K562 (cell line): ENCODE measurements at places on chromosomes 5 and 9.

DNA sequence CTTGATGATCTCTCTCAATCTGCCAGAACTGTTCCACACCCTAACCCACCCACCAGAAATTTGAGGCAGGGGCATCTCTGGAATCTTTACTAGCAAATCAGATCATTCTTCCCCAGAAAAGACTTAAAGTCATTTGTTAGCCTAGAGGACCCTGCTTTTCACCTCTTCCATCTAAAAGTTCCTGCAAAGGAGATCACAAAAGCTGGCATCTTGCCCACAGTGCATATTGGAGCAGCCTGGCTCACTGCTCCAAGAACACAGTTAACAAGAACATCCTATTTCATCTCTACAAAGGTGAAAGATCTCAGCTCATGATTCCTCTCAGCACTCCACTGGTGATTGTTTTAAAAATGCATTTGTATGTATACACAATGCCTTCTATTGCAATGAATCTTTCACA is 36.3 kb downstream of the GABRP start:
- DNase-seq, result no peak

DNA sequence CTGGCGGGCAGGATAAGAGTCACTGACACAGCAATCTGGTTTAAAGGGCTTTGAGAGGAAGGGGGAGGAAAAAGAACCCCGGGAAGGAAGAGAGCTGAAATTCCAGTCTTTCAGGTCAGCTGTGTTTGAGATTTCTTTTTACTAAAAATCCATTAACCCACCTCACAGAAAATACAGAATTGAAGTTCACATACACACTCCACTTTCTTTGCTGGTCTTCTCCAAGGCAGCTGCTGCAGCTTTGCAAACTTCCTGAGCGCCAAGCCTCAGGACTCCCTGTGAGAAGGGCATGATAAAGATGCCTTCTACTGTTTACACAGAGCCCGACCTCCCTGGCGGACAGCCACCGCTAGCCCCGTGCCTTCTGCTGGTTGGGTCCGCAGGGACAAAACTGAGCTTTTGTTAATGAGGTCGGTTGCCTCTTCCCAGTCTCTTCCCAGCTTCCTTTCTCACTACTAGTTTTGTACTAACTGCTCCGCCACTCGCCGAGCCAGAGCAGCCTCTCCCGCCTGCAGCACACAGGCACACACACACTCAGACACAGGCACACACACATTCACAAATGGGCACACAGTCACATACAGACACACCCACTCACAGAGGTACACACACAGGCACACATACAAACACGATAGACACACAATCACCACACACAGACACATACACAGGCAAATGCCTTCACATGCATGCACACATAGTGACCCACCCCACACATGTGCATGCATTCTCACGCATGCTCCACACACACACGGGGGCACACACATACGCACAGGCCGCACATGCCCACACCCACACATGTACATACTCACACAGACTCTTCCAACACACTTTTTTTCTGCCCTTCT is at the start of gene FREM1:
Gene FREM1 (minus strand): TSS at position 468 of the 845 bp plus-strand sequence. CDS start 41,451 bp downstream, outside the sequence.
- DNase-seq, result peak; percentile 22

GRCh38 chr9:4097515-4097914 is 202.4 kb downstream of the GLIS3 start:
- no peak for DNase-seq

DNA sequence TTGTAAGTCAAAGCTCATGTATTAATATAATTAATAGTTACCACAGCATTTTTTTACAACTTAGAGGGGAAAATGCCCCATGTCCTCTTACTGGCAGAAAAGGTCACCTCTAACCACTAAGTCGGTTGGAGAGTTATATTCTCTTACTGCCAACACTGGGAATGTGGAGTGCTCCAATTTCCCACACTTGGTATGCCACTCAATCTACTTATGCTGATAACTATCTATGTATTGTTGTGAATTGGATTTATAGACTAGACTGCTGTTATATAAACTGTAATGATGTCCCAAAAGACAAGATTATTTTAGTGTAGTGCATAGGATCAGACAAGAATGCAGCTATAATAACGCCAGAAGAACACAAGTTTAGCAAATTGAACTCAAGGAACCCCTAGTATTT is 2385.2 kb upstream of the C9orf72 start:
- no peak for DNase-seq

DNA sequence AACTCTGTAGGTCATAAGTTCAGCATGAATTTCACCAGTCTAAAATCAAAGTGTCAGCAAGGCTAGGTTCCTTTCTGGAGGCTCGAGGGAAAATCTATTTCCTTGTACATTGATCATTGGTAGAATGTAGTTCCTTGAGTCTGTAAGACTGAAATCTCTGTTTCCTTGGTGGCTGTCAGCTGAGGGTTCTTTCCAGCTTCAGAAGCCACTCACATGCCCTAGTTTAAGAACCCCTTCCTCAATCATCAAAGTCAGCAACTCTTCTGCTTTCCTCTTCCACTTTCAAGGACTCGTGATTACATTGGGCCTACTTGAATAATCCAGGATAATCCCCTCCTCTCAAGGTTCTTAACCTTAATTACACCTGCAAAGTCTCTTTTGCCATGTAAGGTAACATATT is 4.9 kb upstream of the SCAMP1 start:
- DNase-seq, result no peak

DNA sequence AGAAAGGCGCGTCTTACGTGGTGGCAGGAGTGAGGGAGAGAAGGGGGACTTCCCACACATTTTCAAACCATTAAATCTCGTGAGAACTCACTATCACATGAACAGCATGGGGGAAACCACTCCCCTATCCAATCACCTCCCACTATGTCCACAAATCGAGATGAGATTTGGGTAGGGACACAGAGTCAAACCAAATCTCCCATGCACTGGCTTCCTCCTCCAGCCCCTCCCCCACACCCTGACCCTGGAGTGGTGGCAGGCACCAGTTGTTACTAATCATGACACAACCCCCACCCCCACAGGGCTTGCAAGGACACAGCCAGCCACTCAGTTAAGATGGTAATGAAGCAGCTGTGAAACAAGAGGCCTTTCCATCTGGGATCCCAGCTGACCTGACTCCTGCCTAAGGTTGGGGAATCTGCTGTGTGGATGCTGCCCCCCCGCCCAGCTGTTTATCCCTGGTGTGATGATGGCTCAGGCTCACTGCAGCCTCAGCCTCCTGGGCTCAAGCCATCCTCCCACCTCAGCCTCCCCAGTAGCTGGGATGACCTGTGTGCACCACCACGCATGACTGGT is 57.1 kb upstream of the FUBP3 start:
- DNase-seq, result peak; percentile 55

- DNase-seq, result peak; percentile 24
These were observed 16.2 kb downstream of the PGGT1B start for GRCh38 chr5:115246361-115246991.

GRCh38 chr5:154767576-154767975 is 12.4 kb downstream of the LARP1 start:
- DNase-seq, result no peak

GRCh38 chr5:173780235-173781234 is 107.6 kb upstream of the CPEB4 start:
- no peak for DNase-seq

DNA sequence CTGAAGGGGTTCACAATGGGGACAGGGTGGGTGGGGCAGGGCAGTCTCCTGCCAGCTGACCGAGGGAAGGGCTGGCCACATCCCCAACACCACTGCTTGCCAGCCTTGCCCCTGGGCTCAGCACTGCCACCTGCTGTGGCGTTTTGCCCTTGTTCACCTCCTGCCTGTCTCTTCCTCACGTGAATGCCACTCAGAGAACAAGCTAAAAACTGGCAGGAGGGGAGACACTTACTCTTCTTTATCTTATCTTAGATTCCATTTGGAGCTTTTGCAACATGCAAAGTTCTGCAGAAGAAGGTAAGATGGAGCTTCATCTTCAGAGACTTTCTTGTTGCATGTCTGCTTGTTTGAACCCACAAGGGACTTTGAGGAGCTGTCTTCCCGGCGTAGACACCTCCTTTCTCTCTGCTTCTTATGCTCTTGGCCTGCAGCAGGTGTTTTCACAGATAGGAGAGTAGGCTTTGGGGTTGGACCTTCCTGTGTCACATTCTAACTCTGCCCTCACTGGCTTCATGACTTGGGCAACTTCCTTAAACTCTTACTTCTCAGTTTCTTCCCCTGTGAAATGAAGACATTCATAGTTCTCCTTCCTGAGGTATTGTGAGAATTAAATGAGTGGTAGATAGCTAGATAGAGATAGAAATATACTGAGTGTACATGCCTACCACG is 4.1 kb downstream of the LRSAM1 start:
- DNase-seq, result no peak

GRCh38 chr5:110873773-110874437 is 135.1 kb downstream of the SLC25A46 start:
- no peak for DNase-seq

DNA sequence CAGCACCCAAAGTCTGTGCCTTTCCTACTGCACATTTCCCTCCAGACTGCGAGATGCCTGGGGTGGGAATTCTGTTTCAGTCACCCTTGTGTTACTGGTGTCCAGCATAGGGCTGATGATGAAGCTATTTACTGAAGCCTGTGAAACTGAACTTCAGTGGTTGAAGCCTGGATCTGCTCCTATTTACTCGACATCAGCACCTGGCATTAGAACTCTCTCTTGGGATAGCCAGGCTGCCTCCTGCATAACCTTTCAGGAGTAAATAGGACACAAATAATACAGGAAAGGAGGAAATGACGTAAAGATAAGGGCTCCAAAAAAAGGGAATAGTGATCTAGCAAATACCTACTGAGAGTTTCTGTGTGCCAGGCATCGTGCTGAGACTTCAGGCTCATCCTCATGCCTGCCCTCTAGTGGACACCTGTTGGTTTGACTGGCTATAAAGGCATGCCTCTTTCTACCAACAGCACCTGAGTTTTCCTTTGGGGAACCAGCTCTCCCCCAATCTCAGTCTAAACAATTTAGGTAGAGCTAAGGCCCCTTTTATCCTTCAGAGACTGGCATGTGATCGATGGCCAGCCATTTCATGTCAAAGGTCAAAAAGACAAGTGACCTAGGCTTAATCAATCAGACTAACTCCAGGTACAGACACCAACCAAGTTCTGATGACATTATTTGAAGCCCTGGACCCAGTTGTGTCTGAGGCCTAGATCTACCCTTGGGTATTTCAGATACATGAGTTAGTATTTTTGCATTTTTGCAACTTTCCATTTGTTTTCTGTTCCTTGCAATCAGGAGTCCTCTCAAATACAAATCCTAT is 192.1 kb upstream of the TRIM32 start:
- DNase-seq, result peak; percentile 41

- no peak for DNase-seq
These were observed 16.9 kb upstream of the PLCXD3 start for GRCh38 chr5:41527201-41527779.

DNA sequence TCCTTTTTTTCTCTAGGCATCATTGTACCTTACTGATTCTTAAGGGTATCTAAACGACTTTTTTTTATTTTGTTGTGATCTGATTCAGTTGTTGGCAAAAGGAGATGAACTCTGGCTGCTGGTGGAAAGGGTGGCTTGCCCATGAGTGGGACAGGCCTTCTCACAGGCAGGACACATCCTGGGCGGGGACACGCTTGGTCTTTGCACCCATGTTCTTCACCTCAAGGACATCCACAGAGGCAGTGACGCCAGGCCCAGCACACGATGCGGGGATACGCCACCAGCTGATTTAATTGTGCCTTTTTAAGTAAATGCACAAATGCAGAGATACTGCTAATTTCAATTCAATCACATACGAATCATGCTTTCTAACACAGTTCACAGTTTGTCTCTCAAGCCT is 208.1 kb downstream of the FANCC start:
- no peak for DNase-seq

GRCh38 chr9:125656560-125656959 is 50.4 kb downstream of the MAPKAP1 start:
- no peak for DNase-seq

DNA sequence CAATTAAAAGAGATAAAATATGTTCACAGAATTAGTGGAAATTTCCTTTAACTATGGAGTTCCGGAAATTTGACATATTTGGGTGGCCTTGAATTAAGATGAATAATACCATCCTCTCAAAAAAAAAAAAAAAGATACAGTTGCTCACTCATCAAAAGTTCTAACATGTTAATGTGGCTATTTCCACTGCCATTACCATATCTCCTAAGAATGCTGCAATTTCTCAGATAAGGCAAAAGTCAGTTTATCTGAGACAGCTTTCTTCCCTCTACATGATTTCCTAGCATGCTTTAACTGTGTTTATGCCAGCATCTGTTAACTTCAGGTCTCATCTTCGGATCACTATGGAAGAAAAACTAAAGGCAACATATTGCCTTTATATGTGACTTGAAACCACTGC is 2.6 kb downstream of the FASTKD3 start:
- DNase-seq, result no peak

DNA sequence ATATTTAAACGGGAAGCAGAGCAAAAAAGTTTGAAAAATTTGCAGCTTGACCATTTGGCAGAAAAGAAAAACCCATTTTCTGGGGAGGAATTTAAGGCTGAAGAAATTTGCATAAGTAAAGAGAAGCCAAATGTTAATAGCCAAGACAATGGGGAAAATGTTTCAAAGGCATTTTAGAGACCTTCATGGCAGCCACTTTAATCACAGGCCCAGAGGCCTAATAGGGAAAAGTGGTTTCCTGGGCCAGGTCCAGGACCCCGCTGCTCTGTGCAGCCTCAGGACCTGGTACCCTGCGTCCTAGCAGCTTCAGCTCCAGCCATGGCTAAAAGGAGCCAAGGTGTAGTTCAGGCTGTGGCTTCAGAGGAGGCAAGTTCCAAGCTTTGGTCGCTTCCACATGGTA is 507.3 kb downstream of the SLCO4C1 start:
- no peak for DNase-seq

- no peak for DNase-seq
These were observed 5.7 kb downstream of the GPX3 start for GRCh38 chr5:151026088-151026487.

- no peak for DNase-seq
These were observed 41.5 kb downstream of the SH3PXD2B start for GRCh38 chr5:172412724-172413286.

DNA sequence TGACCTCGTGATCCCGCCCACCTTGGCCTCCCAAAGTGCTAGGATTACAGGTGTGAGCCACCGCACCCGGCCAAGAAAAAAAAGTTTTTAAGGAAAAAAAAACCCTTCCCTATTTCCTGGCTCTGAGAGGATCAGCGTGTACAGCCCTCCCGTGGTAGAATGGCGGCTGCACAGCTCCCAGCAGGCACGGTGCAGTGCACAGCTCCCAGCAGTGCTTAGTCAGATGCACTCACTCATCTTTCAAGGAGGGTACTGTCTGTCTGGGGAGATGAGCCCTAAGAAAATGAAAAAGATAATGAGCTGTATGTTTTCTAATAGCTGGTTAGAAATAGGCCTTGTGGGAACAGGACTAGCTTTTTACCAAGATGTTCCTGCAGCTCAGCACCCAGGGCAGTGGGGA is 36.7 kb upstream of the SLC2A8 start:
- DNase-seq, result peak; percentile 41

DNA sequence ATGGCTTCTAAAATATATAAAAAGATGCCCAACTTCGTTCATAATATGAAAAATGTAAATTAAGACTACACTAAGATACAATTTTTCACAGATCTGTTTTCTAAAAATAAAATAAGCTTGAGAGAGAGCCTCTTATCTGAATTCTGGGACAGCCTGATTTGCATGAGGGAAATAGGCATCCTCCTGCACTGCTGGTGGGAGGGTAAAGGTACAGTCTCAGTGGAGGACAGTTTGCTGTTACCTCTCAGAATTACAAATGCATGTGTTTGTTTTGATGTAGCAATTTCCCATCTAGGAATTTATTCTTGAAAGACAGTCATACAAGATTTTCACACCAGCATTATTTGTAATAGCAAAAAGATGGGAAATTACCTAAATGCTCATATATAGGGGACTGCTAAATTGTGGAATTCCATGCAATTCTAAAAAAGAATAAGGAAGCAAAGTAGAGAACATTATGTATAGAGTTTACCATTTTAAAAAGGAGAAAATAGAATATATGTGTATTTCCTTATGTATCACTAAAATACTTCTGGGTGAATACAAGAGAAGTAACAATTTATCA is 75.7 kb downstream of the ZSWIM6 start:
- no peak for DNase-seq
